ENCODE measurements at places on chromosomes 3 and 15. TPM values are rescaled to one million over a fixed set of nuclear protein-coding genes. Genes with fewer than 3 reads are reported as not detected.
A peak's percentile ranks its signal among the peaks of the same experiment; 100 is the strongest.

DNA sequence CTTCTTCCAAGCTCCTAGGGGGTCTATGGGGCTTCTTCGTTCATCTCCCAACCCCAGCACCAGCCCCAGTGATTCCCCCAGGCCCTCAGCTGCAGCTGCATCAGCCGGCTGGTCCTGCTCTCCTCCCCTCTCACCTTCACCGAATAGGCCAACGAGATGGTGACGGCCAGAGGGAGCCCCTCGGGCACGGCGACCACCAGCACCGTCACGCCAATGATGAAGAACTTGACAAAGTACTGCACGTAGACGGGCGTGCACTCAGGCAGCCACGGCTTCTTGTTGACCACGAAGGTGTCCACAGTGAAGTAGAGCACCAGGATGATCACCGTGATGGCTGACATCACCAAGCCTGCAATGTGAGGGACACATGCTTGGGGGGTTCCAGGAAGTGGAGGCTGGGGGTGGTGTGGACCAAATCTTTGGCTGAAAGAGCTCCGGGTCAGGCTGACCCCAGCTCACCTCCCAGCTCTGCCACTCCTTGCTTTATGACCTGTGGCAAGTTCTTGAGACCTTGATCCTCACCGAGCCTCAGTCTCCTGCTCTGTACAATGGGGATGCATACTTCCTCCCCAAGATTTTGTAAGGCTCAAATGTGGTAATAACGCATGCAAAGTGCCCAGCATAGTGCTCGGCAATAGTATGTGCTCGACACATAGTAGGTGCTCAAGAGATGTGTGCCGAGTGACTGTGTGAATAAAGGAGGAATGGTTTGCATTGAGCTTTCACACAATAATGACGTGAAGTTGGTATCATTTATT, 54.6 kb upstream of the SEC13 start:
- DNase-seq, result no peak

GRCh38 chr3:112829046-112829445, 17.6 kb downstream of the CD200R1L start:
- no peak for DNase-seq

GRCh38 chr15:57572468-57572867, 19.2 kb upstream of the MYZAP start:
- no peak for DNase-seq

DNA sequence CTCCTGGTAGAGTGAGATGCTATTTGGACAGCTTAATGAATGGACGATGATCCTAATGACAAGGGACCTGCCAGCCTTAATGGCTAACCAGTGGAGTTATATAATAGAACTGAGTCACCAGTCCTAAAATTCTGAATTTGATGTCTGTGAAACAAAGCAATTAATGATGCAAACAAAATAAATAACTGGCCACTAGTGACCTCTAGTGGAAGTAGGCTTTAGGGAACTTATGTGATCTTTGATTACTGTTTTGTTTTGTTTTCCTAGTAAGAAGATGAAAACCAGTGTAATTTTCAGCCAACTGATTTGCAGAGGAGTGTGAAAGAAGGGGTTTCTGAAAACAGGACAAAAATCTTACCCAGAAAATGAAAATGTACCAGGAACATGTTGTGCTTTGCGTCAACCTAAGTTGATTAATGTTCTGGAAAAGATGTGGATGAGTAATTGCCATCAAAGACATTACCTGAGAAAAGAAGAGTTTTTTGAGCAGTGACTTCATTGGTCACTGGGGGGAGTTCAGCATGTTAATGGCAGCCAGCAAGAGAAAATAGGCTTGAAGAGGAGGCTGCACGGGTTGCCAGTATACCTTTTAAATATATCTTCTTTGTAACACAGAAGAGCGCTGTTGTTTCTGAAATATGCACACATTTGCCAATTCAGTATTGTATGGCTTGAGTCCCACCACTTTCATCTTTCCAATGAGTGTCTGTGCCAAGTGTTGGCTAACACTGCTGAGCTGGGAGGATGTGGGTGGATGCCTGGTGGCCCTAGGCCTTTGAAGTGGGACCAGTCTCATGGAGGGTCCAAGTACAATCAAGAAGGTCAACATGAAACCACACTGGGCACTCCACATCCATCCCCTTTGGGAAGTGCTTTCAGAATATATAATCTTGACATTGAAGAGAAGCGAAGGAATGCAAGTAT, 9.3 kb downstream of the VEPH1 start:
- DNase-seq, result peak; percentile 54

GRCh38 chr15:55270291-55270690, 19.3 kb downstream of the RAB27A start:
- DNase-seq, result no peak

DNA sequence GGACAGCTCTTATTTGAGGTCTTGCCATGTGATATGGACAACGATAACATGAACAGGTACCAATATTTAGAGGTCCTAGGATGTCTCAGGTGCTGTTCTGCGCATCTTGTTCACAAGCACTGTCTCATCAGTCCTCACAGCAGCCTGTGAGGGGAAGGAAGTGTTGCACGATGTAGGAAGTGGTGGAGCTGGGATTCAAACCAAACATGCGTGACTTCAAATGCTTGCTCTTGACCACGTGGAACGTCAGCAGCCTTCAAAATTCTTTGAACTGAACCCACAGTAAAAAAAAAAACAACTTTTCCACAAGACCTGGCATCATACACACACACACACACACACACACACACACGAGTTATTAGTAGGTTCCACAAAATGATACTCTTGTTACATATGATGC, 153.4 kb upstream of the SMAD3 start:
- DNase-seq, result no peak

DNA sequence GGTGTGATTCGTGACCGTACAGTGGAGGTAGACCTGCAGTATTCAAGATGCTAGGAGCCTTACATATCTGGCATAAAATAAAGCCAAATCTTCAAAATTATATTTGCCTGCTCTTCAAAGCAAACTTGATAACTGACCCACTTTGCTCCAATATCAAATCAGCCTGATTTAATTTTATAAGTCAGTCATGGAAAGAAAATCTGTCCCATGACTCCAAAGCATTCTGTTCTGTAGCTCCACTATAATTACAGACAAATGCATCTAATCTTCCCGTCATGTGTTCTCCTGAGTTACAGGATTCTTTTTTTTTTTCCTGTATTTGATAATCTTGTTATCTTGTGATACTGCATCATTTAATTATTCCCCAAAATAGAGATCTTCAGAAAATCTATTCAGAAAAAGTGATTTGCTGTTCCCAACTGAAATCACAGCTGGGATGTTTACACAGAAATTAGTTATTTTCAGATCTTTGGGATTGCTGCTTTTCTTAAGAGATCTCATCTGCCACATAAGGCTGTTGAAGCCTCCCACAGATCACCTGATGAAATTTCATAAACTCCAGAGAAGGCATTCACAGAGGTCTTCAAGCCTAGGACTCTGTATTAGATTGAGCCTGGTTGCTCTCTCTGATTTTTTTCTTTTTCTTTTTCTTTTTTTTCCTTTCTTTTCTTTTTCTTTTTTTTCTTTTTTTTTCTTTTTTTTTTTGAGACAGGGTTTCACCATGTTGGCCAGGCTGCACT, 27.2 kb downstream of the TIMP4 start:
- DNase-seq, result no peak

ACSBG1 gene
- total RNA-seq, result 0.08 TPM

HYAL1 gene
- 34.3 TPM for total RNA-seq

PRR23B gene
- not detected for total RNA-seq

PTPRG gene
- total RNA-seq, result 34.9 TPM

IL17RD gene
- 6.2 TPM for total RNA-seq
